ENCODE measurements at places on chromosomes 11 and 22.

GRCh38 chr11:15489281-15489680, 374.6 kb downstream of the INSC start:
- DNase-seq, result no peak

GRCh38 chr22:27799015-27799826, 2.3 kb downstream of the MN1 start:
- no peak for DNase-seq

DNA sequence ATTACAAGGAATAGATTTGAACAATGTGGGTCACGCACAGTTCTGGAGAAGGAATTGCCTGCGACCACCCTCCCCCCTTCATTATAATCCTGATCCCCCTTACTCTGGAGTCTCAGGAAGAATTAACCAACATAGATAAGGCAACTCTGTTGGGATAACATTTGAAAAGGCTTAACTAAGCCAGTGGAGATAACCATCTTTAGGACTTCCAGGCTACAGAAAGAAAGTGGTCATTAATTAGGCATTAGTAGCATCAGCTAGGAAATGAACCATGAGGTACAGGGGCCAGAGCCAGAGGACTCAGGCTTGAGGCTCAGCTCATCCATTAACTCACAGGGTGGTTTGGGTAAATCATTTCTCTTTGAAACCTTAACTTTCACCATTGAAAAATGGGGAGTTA, 720.0 kb upstream of the API5 start:
- DNase-seq, result no peak

DNA sequence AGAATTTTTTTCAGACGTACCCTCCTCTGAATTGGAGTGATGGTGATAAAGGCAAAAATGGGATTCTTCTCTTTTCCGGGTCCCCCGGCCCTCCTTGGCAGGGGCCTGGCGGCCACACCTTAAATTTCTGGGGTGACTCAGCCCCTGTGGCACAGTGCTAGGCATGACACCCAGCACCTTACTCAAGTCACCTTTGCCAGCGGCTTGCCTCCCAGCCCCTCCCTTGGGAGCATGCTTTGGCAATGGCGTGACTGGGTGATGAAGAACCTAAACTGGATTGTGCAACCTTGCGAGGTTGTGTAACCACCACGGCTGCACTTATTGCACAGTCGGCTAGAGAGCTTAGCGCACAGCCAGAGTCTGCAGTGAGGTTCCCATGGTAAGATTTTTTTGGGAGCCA, 16.2 kb upstream of the LDLRAD3 start:
- no peak for DNase-seq

DNA sequence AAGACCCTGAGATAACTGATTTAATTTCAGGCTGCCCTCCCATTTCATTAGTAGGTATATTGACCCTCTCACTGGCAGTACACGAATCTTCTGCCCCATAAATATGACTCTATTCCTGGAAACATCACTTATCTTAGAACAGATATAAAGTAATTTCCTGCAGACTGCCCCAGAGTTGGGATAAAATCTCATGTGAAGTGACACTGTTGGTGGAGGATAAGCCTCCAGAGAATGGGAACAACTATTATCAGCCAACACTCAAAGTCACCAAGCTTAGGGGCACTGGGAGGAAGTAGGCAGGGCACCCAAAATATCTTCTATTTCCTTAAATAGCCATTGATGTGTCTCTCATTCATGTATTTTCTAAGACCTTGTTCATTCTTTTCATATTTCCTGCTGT, 8.2 kb downstream of the OR51B5 start:
- no peak for DNase-seq
